C1 segment of cervical spinal cord (tissue), 14 donors: ENCODE measurements at places on chromosomes 7 and 10.

DNA sequence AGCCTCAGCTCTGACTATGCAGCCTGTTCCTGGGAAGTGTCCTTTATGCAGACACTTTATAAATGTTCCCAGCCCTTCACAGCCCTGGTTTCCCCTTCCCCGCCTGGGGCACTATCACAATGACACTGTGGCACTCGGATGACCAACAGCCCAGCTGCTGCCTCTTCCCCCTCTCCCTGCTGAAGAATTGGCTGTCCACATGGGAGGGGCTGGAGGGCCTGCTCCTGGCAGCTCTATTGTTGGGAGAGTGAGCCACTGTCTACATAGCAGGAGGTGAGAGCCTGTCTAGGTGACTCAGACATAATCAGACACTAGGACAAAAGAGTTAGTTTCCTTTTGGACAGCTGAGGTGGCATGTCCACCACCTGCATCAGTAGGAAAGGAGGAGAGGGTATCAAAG, 437.5 kb downstream of the PLXNA4 start:
- DNase-seq: no peak

GRCh38 chr10:123563581-123563855, 102.6 kb upstream of the GPR26 start:
- no peak for DNase-seq

DNA sequence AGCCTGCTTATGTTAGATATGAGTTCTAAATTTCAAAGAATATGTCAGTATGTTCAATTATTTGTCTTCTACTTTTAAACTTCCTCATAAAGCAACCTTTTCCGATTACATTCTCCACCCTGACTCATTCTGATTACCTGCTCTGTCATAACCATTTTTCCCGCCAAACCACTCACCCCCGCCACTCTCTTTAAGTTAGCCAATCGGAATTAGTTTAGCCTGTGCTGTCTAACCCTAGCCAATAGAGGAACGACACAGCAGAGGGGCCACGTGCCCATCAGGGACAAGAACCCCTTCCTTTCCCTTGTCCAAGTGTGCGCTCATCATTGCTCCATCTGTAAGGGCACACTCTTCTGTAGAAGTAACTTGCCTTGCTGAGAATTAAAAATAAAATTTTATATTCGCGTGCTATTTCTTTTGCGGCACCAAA, 91.4 kb downstream of the CCDC71L start:
- no peak for DNase-seq

DNA sequence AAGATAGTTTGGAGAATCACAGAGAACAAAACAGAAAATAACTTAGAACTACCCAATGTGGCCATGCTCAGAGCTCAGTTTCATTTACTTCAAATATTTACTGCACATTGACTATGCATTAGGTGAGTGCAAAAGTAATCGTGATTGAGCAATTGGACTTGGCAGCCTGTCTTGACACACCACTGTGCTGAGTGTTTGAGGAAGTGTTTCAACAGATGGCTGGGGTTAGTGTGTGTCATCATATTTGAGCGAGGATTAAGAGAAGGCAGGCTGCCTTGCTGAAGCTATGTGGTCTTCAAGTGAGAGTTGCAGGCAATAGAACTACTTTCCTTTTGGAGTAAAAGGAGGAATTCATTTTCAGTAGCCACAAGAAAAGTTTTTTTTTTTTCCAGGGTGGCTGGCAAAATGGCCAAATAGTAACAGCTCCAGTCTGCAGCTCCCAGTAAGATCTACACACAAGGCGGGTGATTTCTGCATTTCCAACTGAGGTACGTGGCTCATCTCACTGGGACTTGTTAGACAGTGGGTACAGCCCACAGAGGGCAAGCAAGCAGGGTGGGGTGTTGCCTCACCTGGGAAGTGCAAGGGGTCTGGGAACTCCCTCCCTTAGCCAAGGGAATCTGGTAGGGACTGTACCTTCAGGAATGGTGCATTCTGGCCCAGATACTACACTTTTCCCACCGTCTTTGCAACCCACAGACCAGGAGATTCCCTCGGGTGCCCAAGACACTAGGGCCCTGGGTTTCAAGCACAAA, 37.6 kb downstream of the AKR1C4 start:
- no peak for DNase-seq

DNA sequence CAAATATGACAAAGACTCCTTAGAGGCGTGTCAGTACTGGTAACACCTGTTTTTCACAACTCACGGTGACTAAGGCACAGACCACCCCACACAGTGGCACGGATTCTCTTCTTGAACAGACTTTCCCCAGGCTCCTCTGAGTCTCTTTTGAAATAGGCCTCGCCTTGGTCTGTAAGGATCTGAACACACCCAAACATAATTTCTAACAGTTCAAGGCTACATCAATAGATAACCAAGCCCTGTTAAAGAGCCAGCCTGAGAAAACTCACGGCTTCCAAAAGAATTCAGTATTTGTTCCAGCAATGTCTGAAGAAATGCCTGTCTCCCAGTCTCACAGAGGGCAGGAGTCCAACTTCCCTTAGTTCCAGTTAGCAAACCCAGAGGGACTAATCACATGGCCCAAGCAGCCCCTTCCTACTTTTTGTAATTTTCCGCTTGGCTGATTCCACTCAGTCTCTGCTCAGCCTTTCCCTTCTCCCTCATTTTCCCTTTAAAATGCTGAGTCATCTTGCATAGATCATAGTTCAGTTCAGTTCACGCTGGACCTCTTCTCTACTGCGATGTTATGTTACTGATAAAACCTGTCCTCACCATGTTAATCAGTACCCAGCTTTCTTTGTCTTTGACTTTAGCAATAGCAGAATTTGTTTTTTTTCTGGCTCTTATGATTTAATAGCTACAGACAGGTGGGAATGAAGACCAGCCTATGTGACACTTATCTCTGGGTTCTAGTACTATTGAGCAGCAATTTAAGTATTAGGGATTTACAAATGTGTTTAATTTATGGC, 22.6 kb upstream of the AKR1C3 start:
- peak; percentile 42 for DNase-seq

DNA sequence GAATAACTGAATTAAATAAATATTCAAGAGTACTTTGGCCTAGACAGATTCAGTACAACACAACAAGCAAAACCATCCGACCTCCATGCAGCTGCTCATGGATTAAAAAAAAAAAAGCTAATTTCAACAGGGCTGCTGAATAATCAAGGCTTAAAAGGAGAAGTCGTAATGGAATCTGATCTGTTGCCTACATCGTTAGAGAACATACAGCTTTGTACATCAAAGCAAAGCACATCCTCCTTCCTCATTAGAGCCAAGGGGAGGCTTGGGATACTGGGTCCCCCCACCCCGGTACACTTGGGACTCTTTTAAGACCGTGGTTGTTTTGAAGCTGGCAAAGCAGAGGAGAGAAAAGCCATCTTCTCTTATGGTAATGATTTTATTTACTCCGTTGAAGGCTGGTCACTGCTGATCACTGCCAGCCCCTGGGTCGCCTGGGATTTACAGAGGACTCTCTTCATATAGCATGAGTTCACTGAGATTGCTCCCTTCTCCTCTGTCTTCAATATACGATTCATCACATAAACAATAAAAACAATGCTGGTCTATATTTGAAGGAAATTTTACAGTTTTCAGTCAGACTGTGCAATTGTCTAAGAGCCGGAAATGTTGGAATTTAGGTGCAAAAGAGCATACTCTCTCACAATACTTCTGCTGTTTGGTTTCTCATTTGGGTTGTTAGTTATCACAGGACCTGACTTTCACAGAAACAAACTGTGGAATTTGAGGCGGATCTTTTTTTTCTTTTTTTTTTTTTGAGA, 148.8 kb downstream of the FAM107B start:
- DNase-seq: no peak

- no peak for DNase-seq
Observed at GRCh38 chr10:101485681-101486554, 102.1 kb downstream of the POLL start.

DNA sequence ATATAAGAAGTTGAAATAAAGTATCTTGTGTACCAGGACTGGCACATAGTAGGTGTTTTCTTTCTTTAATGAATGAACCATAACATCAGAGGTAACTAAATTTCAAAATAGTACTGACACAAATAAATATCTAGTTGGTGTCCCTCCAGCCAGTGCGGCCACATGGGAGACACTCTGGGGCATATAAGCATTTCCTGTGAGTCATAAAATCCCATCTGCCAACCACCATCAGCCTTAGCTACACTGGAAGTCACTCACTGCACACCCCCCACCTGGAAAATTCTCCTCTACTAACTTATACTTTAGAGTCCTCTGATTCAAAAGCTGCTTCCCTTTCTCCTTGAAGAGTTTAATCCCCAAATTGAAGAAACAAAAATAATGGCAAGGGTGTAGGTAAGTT, 32.5 kb downstream of the DYDC1 start:
- DNase-seq: no peak

DNA sequence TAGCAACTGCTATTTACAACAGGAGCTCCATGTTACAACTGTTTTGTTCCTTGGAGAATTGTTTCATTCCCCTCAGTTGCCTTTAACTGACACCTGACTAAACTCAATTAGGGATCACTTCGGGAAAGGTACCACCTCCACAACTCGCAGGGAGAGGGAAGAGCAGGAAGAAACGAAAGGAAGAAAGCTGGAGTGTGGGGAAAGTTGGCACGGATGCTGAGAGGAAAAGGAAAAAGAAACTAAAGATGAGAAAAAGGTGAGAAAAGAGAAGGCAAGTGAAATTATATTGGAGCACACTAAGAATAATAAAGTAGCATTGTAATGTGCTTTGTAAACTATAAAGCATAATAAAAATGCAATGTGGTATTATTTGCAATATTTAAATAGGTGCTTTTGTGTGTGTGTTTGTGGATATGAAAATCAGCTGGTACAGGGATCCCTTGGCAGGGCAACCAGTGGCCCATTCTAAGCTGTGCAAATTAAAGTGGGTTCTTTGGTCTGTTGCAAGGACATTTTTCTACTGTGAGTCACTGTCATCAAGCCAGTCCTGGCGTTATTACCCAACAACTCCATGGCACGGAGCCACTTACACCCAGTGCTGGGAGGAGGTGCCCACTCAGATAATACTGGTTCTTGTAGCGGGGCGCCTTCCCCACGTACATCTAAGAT, 45.9 kb downstream of the HIPK2 start:
- peak; percentile 15 for DNase-seq

DNA sequence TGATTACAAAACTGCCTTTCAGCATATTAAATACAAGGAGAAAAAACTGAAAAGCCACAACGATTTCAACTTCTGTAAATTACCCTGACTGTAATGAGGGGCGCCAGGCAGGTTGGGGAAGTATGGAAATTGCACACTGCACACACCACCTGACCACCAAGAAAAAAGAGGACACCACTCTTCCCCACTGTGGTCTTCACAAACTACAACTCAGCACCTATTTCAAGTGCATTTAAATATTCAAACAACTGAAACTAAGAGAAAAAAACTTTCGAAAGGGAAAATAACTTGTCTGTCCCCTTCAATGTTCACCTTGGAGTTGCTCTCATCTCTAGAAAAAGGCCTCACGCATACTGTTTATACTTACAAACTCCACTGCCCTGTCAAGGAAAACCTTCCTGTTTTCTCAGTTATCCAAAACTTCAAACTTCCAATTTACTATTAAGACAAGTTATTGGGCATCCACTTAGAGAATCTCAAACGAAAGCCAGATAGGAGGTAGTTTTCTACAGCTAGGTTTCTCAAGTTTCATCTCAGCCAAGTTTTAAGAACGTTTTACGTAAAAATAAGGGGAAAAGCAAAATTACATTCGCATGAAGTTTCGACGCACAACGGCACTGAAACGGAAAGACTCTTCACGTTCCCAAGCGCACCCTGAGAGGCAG, 1.4 kb downstream of the LARP4B start:
- no peak for DNase-seq

- no peak for DNase-seq
Observed at GRCh38 chr7:27115221-27116026, 12.9 kb upstream of the HOXA2 start.

DNA sequence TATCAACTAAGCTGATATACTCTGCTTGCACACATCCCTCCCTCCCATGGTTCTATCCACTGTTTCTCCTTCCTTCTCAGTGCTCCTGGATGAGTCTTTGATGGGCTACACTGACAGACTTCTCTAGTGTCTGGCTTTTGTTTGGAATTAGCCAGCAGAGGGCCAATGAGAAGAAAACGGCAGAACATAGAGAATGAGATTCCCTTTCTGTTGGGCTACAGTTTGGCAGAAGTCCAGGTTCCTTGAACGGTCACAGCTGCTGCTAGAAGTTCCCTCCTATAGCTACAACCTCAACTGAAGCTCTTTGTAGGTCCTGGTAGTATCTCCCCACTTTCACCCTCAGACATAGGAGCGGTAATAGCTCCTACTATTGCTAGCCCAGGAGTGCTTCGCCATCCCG, 251.1 kb upstream of the LRRN3 start:
- no peak for DNase-seq

- no peak for DNase-seq
Observed at GRCh38 chr7:47024991-47025390, 556.9 kb downstream of the TNS3 start.

GRCh38 chr7:10720042-10720441, 253.6 kb upstream of the PHF14 start:
- DNase-seq: no peak
